ENCODE measurements at places on chromosomes 12 and 14.

GRCh38 chr12:102659200-102659911, 179.0 kb upstream of the IGF1 start:
- DNase-seq: no peak

DNA sequence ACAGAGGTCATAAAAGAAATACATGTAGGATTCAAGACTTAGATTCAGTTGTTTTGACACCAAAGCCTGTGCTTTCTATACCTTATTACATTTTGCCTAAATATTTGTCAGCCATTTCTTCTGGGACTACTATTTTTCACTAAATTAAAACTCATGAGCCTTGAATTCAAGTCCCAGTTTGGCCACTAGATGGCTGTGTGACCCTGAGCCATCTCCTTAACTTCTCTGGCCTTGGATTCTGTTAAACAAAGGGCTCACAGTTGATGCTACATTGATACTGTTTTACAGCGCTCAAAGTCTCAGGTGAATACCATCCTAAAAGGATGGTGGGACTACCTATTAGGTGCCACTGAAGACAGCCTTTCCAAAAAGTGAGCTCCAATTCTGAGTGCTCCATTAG, 39.6 kb upstream of the CCDC198 start:
- DNase-seq: no peak

- DNase-seq: no peak
Observed at GRCh38 chr12:56684745-56685359, 3.2 kb downstream of the PTGES3 start.

DNA sequence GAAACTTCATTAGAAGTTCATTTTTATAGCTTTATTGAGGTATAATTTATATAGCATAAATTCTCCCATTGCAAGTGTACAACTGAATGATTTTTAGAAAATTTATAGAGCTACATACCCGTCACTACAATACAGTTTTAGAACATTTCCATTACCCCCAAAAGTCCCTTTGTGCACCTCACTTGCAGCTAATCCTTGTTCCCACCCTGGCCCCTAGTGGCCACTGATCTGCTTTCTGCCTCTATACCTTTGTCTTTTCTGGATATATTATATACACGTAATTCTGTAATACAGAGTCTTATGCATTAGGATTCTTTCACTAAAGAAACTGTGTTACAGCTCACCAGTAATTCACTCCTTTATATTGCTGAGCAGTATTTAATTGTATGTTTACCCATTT, 145.1 kb upstream of the DIO2 start:
- DNase-seq: no peak

DNA sequence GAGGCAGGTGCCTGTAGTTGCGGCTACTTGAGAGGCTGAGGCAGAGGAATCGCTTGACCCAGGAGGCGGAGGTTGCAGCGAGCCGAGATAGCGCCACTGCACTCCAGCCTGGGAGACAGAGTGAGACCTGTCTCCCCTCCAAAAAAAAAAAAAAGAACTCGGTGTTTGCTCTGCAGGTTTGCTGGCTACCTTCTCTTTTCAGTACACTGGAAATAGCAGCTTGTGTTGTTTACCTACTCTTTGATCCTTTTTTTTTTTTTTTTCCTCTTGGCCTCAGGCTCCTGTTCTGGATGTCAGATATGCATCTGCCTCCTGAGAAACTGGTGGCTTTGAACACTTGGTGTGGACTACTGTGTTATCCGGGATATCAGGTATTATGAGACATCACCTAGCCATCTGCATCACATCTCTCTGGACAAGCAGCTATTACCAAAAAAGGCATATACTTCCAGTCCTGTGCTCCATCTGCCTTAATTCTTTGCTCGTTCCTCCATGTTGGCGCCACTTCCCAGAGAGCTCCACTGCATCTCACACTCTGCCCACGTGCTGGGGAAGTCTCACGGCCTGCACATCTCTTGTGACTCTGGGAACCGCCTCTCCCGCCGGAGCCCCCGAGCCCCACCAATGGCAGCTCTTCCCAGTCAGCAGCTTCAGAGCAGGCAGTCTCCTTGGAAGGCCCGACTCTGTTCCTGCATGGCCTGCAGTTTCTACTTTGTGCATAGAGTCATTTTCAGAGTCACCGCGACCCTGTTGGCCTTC, 50.9 kb upstream of the TRAF3 start:
- peak; percentile 18 for DNase-seq

GRCh38 chr12:52250048-52250990, 17.3 kb downstream of the KRT7 start:
- DNase-seq: no peak

DNA sequence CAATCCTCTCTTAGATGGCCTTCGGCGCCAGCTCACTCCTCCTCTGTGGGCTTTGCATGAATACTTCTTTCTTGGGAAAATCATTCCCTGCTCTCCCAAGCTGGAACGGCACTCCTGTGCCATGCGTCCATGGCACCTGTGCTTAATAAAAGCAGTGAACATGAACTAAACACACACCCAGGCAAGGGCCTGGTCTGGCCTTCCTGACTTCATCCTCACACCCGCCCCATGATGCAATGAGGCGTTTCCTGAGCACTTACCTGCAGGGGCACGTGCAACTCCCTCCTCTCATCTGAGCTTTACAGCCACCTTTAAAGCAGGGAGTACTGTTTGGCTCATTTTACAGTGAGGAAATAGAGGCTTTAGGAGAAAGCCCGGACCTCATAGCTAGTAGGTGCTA, 219.8 kb downstream of the SLC41A2 start:
- DNase-seq: no peak

DNA sequence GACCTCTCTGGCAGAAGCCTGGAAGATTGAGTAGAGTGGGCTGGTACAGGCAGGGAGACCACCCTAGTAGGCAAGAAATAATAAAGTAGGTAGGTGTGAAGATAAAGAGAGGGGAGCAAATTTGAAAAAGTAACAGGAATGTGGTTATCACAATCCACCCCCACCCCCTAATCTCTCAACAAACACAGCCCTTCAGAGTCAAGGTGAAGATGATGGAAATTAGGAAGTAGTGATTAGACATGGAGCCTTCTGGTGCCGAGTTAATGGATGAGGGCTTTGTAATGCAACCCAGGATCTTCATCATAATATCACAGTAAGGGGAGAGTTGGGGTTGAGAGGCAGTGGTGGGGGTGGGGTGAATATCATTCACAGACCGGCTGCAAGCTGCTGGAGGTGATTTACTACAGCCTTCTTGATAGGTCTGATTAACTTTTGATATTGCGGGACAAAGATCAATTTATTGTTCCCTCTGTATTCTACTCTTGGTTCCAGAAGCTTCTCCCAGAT, 29.2 kb upstream of the CRY1 start:
- no peak for DNase-seq

GRCh38 chr12:29463198-29463597, 34.3 kb downstream of the OVCH1 start:
- DNase-seq: no peak

- no peak for DNase-seq
Observed at GRCh38 chr12:73421832-73422231, 1115.8 kb upstream of the ATXN7L3B start.

DNA sequence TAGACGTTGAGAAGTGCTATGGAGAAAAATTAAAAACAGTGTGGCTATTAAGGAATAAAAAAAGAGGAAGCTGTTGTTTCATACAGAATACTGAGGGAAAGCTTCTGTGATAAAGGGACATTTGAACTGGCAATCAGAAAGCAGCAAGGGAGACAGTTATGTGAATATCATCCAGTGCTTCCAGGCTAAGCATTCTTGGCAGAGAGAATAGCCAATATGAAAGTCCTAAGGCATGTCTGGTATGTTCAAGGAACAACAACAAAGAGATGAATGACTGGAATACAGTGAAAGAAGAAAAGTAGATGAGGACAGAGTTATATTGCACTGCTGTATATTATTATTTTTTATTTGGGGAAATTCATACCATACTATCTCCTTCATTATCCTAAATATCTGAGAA, 23.9 kb downstream of the SCAF11 start:
- no peak for DNase-seq

DNA sequence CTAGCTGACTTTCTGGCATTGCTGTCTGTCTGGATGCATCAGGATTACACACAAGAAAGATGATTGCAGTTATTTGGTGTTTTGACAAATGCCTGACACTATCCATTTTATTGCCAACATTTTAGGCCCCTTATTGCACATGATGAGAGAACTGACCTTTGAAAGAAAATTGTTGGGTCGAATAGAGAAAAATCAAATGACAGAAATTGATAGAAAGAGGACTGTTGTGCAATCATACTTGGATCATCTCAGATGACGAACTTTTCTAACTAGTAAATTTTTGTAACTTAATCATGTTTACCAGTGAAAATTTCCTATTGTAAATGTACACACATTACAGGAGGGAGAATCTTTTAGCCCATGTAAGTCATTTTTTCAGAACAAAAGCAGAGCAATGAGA, 251.5 kb upstream of the USP15 start:
- no peak for DNase-seq

GRCh38 chr14:29629839-29630238, 297.8 kb downstream of the PRKD1 start:
- no peak for DNase-seq

DNA sequence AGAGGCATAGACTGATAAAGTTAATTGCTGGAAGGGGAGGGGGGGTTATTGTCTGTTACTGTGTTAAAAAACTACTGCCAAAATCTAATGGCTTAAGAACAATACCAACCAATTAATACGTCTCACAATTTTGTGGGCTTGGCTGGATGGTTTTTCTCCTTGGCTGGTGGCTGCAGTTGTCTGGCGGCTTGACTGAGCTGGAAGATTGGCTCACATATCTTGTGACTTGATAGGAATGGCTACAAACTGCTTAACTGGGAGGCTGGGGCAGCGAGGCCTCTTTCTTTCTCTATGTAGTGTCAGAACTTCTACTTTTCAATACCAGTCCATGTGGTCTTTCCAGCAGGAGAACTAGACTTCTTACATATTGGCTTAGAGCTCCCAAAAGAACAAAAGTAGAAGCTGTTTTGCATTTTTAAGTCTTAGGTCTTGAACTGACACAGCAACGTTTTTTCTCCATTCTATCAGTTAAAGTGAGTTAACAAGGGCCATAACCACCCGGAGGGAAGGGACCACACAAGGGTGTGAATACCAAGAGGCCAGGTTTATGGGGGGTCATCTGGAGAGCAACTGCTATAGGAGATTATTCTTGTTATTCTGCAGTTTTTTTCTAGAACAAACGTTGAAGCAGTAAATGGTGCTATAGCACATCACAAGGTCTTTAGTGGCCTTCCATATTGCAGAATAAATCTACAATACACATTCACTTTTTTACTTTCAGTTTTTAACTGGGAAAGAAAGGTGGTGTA, 46.9 kb downstream of the ZDHHC17 start:
- no peak for DNase-seq

DNA sequence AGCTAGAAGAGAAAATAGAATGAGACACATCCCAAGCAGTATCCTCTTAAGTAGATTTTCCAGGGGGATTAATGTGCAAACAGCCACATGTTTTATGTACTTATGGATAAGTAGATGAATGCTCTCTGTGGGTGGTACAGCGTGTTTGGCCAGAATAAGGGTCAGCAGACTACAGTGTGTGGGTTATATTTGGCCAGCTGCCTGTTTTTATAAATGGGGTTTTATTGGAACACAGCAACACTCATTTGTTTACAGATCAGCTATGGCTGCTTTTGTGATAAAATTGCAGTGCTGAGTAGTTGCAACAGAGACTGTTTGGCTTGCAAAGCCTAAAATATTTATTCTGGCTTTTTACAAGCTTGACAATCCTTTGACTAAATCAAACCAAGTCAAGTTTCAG, 780.2 kb upstream of the SEL1L start:
- no peak for DNase-seq

DNA sequence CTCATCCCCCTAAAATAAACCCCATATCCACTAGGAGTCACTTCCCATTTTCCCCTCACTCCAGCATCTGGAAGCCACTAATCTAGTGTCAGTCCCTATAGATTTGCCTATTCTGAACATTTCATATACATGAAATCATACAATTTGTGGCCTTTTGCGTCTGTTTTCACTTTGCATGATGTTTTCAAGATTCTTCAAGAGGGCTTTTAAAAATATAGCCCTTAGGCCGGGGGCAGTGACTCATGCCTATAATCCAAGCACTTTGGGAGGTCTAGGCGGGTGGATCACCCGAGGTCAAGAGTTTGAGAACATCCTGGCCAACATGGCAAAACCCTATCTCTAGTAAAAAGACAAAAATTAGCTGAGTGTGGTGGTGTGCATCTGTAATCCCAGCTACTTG, 104.7 kb downstream of the VEZT start:
- DNase-seq: no peak

GRCh38 chr12:9829982-9830381, 2.7 kb downstream of the KLRF1 start:
- DNase-seq: no peak

DNA sequence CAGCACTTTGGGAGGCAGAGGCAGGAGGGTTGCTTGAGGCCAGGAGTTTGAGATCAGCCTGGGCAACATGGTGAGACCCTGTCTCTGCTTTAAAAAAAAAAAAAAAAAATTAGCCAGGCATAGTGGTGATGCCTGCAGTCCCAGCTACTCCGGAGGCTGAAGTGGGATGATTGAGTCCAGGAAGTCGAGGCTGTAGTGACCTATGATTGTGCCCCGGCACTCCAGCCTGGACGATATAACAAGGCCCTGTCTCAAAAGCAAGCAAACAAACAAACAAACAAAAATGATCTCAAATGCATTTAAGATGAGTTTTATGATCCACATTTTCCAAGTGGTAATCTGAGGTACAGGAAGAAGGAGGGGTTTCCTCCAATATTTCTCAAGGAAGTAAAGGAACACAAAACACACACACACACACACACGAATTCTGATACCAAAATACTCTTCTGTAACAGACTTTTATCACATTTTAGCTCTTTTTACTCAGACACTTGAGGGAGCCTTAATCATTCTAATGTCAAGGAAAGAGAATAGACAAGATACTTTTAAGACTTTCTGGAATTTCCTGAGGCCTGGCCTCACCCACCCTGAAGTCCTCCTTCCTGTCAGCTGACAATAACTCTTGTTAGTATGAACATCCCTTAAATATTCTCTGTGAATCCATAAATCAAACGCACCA, 44.4 kb upstream of the CERS5 start:
- no peak for DNase-seq

GRCh38 chr12:50786498-50787231, 22.8 kb downstream of the ATF1 start:
- DNase-seq: peak; percentile 27

DNA sequence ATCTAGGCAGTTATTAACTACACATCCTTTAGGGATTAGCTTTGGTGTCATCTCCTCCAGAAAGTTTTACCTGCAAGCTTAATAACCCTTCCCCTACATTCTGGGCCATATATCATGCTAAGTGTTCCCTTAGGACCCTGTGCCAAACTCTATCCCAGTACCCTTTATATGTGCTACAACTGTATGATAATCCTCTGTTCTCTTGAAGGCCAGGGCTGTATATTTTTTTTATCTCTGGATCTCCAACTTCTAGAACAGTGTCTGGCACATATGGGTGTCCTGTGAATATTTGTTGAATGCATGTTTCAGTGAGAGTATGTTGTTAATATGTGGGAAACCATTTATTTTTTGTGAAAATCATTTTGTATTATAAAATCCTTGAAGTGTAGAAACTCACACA, 106.7 kb downstream of the PPM1A start:
- no peak for DNase-seq

- no peak for DNase-seq
Observed at GRCh38 chr14:105149146-105149781, 19.3 kb downstream of the JAG2 start.

GRCh38 chr12:15710860-15711510, 78.2 kb downstream of the EPS8 start:
- no peak for DNase-seq

GRCh38 chr12:62963486-62964041, 28.6 kb upstream of the PPM1H start:
- DNase-seq: no peak

GRCh38 chr14:38517426-38517825, 261.5 kb upstream of the CLEC14A start:
- DNase-seq: no peak

GRCh38 chr14:63045234-63045611, at the start of gene KCNH5:
Gene KCNH5, minus strand, starts transcription at chr14:63045458. Its CDS starts 272 bp downstream, at chr14:63045186.
- DNase-seq: peak; percentile 23

All from HuH-7.5 (cell line).